Stimulated activated CD4-positive, alpha-beta T cell treated with anti-CD3 and anti-CD28 coated beads, Interleukin-2, amount 100 ng/mL, for 48 hours (primary cell): ENCODE measurements at places on chromosomes 3 and 15.

GRCh38 chr15:62469478-62469873 is 304.4 kb upstream of the C2CD4B start:
- DNase-seq, result no peak

GRCh38 chr15:85485956-85486567 is 105.7 kb downstream of the AKAP13 start:
- DNase-seq, result peak; percentile 50

DNA sequence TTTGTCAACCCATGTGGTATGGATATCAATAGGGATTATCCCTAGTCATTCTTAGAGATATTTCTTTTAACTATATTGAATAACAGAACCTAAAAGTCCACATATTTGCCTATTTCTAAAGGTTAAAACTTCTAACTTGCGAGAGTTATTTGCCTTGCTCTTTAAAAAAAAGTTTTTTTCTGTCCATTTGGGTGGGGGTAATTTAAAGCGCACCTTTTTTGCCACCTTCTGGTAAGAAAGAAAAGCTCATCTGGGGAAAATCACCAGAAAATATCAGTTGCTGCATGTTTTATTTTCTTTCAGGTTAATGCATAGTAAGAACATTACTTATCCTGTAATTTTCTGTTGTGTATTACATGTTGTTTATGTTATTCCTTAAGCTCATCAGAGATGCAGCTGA is 242.0 kb upstream of the GOLGA6L4 start:
- DNase-seq, result no peak

DNA sequence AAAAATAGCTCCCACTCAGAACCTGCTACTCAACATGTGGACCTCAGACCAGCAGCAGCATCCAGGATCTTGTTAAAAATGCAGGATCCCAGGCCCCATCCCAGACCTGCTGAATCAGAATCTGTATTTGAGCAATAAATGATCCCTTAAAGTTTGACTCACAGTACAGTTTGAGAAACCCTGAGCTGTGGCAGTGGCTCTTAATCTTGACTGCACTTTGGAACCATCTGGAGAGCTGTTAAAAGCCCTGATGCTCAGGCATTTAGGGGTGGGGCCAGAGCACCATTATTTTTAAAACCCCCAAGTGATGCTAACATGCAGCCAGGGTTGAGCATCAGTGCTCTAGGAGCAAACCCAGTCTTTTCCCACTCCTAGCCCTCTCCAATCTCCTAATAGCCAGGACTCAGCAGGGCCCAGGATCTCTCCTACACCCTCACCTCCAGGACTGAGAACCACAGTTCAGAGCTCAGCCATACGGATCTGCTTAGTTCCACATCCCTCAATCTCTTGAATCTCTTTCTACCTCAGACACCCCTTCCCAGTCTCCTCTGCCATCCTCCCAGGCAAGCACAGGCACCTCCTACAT is 10.2 kb downstream of the RFTN1 start:
- no peak for DNase-seq

GRCh38 chr3:172777901-172778300 is 27.4 kb downstream of the ECT2 start:
- DNase-seq, result no peak

GRCh38 chr3:50423543-50423942 is 64.2 kb upstream of the TMEM115 start:
- no peak for DNase-seq

DNA sequence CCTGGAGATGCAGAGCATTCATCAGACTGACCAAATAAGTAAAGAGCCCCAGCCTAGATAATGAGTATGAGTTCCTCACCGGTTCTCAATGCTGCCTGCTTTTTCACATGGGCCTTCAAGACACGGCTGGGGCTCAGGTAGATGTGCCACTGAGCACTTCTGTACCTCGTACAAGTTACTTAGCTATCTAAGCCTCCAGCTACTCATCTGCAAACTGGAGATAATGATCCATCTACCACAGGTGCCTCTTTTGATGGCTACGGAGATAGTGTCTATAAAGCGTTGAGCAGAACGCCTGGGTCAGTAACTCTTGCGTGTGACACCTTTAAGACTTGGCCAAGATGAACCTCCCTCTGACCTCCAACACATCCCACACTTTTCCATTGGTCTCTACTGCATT is 56.3 kb downstream of the CCR4 start:
- no peak for DNase-seq

- DNase-seq, result no peak
These were observed 51.8 kb downstream of the TRIM71 start for GRCh38 chr3:32869513-32870047.

- DNase-seq, result no peak
These were observed 45.9 kb downstream of the NIPA2 start for GRCh38 chr15:22884344-22884743.

DNA sequence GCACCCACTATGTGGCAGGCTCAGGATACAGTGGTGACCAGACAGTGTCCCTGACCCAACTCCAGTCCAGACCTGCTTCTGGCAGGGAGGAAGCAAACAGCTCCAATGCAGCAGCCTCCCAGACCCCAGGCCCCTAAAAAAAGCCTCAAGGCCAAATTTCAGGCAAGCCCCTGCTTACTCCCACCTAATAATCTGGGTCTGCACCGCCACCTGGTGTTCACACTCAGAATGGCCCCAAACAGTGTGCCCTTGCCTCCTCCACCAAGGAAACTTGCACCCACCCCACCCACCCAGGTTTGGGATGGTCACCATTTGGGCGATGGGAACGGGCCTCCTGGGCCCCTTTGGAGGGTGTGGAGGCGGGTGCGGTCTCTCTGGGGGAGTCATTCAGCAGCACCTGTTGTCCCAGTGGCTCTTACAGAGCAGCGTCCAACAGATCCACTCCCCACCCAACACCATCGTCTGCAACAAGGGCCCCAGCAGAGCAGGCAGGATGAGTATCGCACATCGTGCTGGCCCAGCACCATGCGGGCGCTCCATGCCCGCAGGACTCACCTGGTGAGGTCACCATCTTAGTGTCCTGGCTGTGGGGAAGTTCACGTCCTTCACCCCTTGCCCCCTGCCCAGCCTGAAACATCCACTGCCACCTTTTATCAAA is 17.3 kb downstream of the C3orf18 start:
- DNase-seq, result peak; percentile 65

DNA sequence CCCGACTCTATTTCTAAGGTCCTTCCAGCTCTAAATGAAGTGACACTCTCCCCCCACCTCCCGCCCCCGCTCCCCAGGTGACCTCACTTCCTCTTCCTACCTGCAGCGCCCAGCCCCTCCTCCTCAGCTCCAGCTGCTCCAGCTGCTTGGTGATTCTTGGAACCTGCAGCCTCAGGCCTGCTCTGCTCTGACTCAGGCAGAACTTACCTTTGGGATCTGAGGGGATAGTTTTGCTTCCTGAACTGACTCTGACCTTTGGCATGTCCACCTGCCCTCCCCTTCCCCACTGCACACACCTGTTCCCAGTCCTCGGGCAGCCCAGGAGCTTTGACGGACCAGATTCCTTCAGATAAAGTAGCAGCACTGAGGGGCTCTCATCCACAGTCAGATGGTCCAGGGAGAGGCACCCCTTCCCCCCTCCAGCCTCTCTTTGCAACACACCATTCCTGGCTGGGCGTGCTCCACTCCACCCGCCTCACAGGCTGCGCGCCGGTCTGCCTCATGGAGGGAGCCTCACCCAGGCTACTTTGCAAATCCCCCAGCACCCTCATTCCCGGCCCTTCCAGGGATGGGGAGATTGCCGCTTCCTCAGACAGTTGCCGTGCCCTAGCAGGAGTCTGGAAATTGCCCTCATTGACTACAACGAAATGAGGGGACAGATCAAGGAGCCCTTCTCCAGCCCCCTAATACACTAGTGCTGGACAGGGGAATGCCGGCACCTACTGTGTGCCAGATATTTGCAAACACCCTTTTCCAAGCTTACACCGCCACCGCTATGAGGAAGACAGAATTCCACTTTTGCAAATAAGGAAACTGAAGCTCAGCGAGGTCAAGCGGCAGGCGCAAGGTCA is 692 bp upstream of the C15orf39 start:
- DNase-seq, result peak; percentile 19

DNA sequence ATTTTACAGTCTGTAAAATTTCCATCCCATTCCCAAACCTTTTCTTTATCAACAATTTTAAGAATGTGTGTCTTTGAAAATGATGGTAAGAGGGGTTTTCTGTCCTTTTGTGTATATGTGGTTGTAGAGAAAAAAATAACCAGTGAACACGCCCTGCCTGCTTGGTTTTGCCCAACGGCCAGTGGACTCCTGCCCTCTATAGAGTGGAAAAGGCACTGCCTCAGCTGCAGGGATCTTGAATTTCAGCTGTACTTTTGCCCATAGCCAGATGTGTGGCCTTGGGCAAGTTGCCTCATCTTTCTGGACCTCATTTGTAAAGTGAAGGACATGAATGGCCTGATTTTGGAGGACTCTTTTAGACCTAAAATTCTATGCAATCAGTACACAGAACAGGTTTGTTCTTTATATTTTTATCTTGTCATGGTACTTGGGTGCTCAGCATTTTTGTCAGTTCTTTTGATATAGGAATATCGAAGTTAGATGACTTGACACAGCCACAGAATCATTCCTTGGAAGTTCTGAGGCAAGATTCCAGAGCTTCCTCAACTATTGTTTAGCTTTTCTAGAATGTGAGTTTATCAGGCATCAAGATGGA is 81.0 kb downstream of the CLDN11 start:
- no peak for DNase-seq

- no peak for DNase-seq
These were observed 5.0 kb downstream of the PTH1R start for GRCh38 chr3:46882377-46883053.

DNA sequence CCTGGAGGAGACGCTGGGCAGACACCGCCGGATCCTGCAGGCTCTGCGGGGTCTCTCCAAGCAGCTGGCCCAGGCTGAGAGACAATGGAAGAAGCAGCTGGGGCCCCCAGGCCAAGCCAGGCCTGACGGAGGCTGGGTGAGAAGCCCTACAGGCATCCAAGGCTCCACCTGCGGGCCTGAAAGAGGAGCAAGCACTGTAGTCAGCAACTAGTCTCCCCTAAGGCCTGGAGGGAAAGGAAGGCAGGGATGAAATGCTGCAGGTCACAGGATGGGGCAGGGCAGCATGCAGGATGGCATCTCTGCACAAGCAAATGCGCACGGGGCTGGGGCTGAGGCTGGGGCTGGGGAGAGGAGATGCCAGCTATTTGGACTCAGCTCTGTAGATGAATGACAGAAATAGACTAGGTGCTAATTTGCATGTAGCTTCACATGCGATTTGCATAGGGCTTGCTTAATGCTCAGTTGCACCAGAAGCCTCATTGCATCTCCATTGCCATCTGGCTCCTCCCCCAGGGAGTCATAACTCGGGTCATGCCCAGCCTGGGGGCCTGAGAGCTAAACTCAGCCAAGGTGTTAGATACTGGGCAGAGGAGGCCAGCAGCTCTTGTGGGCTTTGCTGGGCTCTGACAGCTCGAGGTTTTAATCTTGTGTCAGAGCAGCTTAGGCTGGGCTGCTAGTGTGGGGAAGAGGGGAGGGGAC is 5.2 kb upstream of the CPLX3 start:
- no peak for DNase-seq

GRCh38 chr3:82002491-82002890 is 241.0 kb upstream of the GBE1 start:
- DNase-seq, result no peak

DNA sequence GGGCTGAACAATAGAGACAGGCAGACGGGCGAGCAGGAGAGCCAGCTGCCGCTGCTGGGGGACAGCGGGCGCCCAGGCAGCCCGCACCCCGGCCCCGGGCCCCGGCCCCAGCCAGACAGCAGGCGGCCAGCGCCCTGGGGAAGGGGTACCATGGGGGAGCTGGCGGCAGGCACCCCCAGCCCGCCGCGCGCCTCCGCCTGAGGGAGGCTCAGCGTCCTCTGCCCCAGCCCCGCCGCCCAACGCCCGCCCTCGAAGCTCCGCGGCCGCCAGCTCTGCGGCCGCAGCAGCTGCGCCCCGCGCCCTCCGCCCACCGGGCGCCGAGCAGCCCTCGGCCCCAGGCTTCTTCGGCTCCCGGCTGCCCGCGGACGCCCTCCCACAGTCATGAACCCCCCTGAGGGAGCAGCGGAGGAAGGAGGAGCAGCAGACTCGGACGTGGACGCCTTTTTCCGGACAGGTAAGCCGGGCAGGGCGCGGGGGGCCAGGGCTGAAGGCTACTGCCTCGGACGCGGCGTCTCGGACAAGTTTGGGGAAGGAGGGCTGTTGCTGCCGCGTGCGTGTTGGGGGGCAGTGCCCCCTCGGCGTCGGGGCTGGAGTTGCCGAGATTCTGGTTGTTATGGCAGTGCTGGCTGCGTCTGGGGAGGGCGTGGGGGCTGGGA is 41.6 kb upstream of the ROPN1 start:
- no peak for DNase-seq

GRCh38 chr3:34152656-34153055 is 354.2 kb downstream of the PDCD6IP start:
- DNase-seq, result no peak

- peak; percentile 2 for DNase-seq
These were observed 203.7 kb downstream of the SLC9A9 start for GRCh38 chr3:143644370-143645089.

GRCh38 chr3:67832817-67833216 is 178.4 kb upstream of the SUCLG2 start:
- no peak for DNase-seq

DNA sequence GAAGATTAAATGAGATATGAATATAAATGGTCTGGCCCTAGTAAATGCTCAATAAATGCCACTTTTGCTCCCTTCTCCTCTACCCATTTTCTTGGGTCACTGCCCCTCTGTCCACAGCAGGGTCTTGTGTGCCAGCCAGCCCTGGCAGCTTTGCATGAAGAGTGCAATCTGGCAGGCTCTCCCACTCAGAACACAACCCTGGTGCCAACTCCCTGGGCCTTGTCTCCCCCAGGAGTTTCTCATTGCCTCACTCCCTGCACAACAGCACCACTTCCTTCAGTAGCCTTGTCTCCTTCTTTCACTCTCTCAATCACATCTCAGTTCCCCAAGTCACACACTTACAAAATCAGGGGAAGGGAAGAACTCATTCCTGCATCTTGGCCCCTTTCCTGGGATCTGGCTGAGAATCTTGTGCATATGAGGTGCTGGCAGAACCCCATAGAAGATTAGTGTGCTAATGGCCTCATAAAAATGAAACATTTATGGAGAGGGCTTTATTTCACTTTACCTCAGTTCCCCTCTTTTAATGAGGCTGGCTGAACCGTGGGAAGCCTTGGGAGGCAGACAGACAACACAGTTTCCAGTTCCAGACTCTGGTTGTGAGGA is 445.9 kb upstream of the PROK2 start:
- no peak for DNase-seq

DNA sequence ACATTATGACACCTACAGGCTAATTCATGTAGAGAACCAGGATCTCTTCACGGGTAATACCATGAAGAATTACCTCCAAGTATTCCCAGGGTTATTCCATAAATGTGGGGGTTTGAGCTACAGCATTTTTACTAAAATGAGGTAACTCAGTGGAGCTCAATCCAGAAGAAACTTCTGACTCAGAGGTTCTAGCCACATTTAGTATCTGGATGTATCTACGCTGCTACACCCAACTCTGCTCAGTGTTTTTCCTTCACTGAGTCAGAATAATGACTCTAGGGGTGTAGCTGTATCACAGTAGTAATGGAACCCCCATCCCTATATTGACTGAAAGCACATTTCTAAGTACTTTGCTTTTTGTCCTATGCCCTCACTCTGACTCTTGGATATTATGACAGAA is 52.4 kb downstream of the COPS2 start:
- no peak for DNase-seq

GRCh38 chr3:124373524-124373923 is 356.7 kb upstream of the UMPS start:
- no peak for DNase-seq

GRCh38 chr3:95408464-95408862 is 1345.6 kb downstream of the NSUN3 start:
- no peak for DNase-seq

GRCh38 chr3:62238431-62238830 is 134.9 kb downstream of the FEZF2 start:
- DNase-seq, result no peak

- no peak for DNase-seq
These were observed 105.7 kb downstream of the PPP2R3A start for GRCh38 chr3:136070953-136071949.
